ENCODE measurements at places on chromosomes 12 and 14.

DNA sequence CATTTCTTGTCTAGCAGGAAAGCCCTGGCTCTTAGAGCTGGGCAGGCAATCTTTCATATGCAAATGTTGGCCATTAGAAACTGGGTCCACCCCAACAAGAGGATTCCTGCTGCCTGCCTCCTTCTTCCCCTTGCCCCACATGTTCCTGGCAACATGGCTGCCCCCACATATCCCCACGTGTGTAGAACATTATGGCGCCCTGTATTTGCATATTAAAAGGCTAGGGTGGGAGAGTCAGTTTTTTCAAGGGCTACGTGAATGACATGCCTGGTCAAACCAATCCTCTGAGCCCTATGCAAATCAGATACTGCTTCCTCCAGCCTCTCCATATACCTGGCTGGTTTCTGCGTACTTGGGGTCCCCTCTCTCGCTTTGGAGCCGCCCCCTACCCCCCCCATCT, 514.0 kb downstream of the FUT8 start:
- DNase-seq: no peak

DNA sequence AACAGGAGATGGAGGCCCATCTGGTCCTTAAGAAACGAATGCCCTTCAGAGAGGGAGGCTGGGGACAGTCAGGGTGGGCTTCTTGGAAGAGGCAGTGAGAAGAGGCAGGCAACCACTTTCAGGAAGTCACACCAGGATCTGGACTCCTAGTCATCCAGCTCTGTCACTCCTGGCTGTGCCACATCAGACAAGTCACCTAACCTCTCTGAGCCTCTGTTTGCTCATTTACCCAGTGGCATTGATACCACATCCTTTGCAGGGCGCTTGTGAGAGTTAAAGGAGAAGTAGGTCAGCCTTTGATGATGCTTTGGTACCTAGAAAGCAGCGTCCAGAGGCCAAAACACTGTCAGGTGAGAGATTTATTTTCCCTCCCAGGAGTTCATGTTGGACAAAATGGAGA, 11.1 kb downstream of the CCDC197 start:
- DNase-seq: no peak

- DNase-seq: peak; percentile 66
These were observed 8.9 kb downstream of the VAMP1 start for GRCh38 chr12:6461401-6462233.

DNA sequence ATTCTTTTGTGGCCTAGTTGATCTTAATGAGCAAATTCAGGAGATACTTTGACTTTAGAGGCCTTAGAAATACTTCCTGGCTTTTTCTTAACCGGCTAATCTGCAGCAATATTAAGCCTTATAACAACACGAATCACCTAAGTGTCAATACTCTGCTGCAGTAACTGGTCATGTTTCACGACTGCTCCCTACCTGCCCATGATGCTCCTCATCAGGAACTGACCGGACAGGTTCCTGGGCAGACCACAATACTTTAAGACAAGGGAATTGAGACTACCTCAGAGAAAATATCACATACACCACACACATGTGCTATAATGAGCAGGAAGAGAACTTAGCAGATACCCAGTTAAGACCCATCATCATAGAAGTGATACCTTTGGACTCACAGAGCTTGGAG, 211.9 kb upstream of the BMP4 start:
- no peak for DNase-seq

- DNase-seq: no peak
These were observed 1.1 kb upstream of the ARG2 start for GRCh38 chr14:67618617-67619063.

Data from activated CD4-positive, alpha-beta T cell treated with anti-CD3 and anti-CD28 coated beads for 24 hours (primary cell).